ENCODE measurements at places on chromosomes 11 and 22.

DNA sequence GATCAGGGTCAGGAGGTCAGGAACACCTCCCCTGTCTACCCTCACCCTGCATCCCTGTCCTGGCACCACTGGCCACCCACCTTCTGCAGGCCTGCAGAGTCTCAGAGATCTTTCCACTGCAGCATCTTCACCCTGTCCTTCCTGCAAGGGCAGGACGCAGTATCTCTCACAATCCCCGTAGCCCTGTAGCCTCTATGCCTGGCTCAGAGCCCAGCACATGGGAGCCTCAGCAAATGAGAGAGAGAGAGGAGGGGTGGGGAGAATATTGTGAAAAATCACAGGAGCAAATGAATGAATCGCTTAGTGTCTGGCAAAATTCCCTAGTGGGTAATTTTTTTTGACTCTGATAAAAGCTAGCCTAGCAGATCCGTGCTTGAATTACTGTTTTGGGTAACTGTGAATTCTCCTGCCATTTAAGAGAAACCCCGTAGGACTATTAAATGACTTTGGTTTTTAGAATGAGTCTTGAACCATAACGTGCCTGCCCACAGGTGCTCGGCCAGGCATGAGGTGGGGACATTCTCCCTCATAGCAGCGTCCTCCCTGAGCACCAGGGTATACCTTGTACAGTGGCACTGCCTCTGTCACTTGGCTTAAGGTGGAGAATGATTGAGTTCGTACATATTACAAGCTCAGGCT lies 91.5 kb downstream of the MORC2 start:
- DNase-seq, result no peak

DNA sequence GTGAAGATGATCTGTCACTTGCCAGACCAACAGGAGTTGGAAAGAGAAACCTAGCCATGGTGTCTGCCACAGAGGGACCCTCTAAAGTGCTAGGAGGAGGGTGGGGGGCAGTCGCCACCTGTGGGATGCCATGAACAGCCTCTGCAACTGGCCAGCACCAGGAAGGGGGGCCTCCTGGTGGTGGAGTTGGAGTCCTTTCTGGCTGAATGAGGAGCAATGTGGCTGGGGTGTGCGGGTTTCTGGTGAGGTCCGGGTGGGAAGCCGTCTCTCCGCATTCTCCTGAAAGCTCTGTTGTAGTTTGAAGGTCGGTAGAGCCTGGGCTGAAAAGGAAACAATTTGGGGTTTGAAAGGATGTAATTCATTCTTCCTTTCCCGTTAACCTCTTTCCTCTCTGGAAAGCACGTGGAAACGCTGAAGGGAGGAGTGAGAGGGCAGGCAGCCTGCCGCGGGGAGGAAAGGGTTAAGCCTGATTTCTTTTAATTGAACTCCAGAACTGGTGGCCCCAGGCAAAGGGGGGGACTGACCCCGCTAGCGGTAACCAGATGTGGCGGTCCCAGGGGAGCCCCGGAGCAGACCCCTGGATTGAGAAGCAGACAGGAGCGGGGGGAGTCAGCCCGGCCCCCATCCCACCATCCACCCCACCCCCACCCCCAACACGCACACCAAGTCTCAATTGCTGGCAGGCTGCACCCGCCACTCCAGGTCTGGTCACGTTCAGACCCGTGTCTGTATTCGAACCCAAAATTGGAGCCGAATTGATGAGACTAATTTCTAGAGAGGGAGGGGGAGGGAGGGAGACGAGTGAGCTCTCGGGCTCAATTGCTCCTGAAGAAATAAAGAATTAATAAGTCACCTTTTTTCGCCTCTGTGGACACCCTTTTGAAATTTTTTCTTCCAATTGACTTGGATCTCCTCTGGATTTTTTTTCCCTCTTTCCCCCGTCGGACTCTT lies 1.8 kb upstream of the FLI1 start:
- no peak for DNase-seq

DNA sequence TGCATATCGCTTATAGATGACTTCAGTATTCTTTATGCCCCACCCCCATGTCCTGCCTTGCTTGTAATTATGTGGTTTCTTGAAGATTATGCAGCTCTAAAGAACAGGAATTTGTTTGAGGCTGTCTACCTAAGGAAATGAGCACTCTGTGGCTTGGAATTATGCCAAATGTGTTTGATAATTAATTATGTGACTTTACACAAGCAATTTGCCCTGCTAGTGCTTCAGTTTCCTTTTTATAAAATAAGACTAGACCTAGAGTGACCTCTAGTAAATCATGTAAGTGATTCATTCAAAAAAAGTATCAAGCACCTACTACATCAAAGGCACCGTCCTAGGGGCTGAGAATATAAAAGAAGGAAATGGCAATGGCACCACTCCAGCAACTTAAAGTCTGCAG lies 491.5 kb upstream of the KIRREL3 start:
- DNase-seq, result no peak

- no peak for DNase-seq
Measured at GRCh38 chr11:122850076-122850631, 11.9 kb downstream of the CRTAM start.

All from stimulated activated CD8-positive, alpha-beta memory T cell treated with anti-CD3 and anti-CD28 coated beads, Interleukin-12 subunit alpha, Interleukin-12 subunit beta, amount 100 ng/mL, for 1 hour (primary cell).